Left renal cortex interstitium (tissue), 4 donors: ENCODE measurements at places on chromosomes 16 and 17.

GRCh38 chr16:79628501-79628975 is 28.0 kb upstream of the MAF start:
- no peak for DNase-seq

- no peak for DNase-seq
These were observed 538 bp downstream of the TM4SF5 start for GRCh38 chr17:4772235-4772613.

DNA sequence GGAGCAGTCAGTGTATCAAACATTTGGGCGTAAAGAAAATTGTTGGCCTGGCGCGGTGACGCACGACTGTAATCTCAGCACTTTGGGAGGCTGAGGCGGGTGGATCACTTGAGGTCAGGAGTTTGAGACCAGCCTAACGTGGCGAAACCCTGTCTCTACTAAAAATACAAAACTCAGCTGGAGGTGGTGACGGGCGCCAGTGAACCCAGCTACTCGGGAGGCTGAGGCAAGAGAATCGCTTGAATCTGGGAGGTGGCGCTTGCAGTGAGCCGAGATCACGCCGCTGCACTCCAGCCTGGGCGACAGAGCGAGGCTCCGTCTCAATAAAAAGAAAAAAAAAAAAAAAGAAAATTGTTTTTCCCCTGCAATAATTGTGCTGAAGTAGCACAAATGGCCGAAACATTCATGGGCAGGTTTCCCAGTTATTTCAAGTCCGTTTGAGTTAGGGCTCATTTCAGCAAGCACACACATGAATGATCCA is 1.4 kb downstream of the GCSH start:
- no peak for DNase-seq

GRCh38 chr17:58335779-58336455 is 7.3 kb upstream of the TSPOAP1 start:
- no peak for DNase-seq

- DNase-seq = no peak
These were observed 47.2 kb downstream of the OTOA start for GRCh38 chr16:21710938-21711337.
